ENCODE measurements at places on chromosomes 5 and 9. TPM values are rescaled to one million over a fixed set of nuclear protein-coding genes. Genes with fewer than 3 reads are reported as not detected.

DNA sequence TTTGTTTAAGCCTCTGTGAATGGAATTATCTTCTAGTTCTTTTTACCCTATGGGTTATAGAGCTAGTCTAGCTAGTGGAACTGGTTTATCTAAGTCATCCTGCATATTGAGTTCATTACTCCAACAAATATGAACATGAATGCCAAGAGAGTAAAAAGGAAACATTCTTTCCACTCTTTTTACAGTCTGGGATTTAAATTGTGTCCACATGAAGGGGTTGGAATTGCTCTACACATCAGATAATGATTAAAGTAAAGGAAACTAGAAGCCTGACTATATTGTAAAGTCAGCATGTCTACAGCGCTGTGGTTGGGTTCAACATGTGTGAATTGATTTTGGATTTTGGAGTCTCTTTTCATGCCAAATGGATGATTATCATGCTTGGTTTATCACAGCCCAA lies 173.1 kb downstream of the CCDC171 start:
- H3K27me3 ChIP-seq = no peaks in the 10 kb centered on the region
- no peak for DNase-seq
- no peak overlapping the region for H3K27ac ChIP-seq

DNA sequence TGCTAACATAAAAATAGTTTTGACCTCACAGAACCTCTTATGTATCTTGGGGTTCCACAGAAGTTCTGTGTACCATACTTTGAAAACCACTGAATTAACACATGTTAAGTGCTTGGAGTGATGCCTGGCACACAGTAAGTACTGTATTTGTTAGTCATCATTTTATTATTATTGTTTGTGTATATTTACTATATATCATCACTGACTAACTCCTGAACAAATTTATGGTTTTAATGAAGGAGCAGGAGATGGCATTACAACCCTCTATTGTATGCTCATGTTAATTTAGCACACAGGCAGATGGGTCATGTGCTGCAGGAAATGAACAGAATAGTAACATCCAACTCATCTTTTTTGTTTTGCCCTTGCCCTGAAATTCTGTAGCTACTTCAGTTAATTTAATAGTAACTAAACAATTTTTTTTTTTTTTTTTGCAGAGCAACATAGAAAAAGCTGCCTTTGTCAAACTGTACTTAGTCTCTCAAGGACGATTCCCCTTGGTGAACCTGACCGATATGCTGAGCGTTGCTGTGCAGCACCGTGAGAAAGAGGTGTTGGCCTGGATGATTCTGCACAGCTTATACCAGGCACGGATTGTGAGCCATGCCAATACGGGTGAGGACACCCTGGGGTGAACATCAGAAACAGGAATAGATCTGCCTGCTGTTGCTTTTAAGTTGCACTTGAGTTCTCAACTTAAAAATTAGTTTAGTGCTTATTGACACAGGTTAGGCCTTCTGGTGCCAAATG lies 45.4 kb downstream of the HACD4 start:
- H3K36me3 ChIP-seq = peaks cover 56% of the 10 kb centered on the region
- peaks cover 7% of the 10 kb centered on the region for H3K4me1 ChIP-seq
- no peaks in the 10 kb centered on the region for H3K27me3 ChIP-seq
- H3K4me3 ChIP-seq = no peak overlapping the region

- H3K4me3 ChIP-seq = no peak overlapping the region
- H3K4me1 ChIP-seq = no peaks in the 10 kb centered on the region
- no peak overlapping the region for H3K27ac ChIP-seq
- no peaks in the 10 kb centered on the region for H3K36me3 ChIP-seq
- peaks cover 97% of the 10 kb centered on the region for H3K27me3 ChIP-seq
These were observed 126.7 kb downstream of the FOXD1 start for GRCh38 chr5:73321757-73322436.

CANX gene
- total RNA-seq = 414 TPM

GNE gene
- 11.7 TPM for total RNA-seq

ECPAS gene
- total RNA-seq = 115 TPM

CAVIN4 gene
- 50.9 TPM for total RNA-seq

ZMAT2 gene
- total RNA-seq = 35.5 TPM

All from left ventricle myocardium inferior (tissue), 1 donor.